NCI-H1092 (cell line): ENCODE measurements at places on chromosomes 6 and 20.

GRCh38 chr6:82917346-82918064 is 148.1 kb downstream of the UBE3D start:
- no peak for DNase-seq

DNA sequence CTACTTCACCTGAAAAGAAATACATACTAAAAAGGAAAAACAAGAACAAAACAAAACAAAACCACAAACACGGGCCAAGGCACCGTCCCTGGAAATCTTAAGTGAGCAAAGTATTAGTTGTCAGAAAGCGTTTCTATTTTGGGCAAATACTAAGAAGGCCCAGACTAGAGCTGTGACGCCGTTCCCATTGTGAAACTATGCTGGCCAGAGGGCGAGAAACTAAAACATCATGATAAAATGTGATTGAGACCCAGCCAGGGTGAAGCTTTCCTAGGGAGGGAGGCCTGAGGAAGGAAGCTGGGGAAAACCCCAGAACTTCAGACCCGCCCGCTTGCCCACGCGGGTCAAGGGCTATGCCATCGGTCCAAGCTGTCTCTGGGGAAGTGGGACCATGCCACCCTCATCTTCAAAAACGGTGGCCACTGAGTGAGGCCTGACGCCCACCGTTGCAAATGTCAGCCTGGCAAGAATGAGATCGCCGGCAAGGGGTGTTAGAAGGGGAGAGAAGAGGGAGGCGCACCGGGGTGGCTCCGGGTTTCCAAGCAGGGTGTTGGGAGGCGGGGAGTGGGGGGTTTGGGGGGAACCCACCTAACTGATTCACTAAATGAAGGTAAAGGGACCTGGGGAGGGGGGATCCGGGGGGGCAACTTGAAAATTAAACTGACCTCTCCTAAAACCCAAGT is 1950.9 kb upstream of the DEFB115 start:
- DNase-seq: no peak

DNA sequence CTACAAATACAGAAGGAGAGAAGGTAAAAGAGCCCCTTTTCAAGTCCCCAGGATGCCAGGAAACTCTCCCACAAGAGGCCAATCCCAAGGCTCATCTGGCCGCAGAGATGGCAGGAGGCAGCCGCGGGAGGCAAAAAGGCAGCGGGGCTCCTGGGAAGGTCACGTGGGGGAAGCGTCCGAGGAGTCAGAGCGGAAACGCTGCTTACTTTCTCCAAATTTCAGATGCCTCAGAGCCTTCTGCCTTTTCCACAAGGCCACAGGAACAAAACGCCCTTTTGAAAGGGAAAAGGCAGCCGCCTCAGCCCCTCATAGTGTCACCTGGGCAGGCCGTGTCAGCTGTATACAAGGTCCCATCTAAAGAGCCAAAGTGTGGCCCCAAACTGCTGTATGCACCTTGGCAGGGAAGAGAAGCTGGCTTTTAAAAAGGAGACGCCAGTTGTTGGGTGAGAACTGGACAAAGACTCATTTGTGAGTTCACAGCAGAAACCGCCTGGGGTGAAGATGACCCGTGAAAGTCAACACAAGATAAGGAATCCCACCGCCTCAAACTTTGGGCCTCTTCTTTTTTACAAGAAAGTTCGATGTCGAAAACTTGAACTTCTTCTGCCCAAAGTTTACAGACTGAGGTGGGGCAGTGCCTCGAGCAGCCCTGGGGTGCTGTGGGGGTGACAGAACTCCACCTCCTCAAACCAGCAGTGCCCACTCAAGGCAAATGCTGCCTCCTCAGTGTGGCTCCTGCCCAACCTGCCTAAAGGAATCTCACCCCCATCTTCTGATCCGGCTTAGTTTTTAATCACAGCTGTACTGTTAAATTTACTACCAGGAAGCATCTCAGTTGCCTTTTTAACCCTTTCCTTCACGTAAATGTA is 45.4 kb downstream of the EZR start:
- DNase-seq: no peak

- DNase-seq: no peak
Measured at GRCh38 chr20:34997774-34998173, 42.1 kb downstream of the MYH7B start.

- no peak for DNase-seq
Measured at GRCh38 chr6:72798196-72798595, 176.3 kb downstream of the KCNQ5 start.

DNA sequence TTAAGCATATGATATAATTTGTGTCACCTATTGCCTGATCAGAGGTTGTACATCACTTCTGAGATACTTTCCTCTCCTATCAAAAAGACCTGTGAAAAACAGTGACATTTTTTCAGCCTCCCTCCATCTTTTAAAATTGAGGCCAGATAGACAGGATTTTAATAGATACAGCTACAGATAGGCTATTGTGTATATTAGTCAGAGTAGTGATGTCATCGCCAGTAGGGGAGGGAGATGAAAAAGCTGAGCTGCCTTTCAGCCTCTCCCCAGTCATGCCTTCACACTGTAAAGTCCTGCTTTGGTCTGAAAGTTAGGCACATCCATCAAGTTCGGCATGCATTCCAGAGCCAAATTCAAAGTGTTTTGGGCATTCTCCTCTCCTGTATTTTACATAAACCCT is 7.9 kb upstream of the PABPC1L start:
- no peak for DNase-seq
